ENCODE measurements at places on chromosomes 3 and 15.

GRCh38 chr15:47404877-47405276, 312.4 kb upstream of the SEMA6D start:
- DNase-seq: no peak

DNA sequence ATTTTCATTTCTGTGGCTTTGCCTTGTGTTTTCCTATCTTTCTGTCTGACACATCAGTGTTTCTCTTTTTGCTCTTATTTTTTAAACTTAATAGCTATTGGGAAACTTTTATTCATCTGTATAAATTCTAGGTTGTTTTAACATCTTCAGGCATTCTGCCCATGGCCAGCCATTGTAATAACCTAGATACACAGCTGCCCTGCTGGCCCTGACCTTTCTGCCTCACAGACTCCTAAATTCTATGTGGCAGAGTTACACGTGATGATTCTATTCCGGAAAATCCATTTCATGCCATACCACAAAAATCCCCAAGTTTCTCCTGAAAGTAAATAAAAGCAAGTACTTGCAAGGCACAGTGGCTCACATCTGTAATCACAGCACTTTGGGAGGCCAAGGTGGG, 150.1 kb downstream of the UACA start:
- DNase-seq: no peak

DNA sequence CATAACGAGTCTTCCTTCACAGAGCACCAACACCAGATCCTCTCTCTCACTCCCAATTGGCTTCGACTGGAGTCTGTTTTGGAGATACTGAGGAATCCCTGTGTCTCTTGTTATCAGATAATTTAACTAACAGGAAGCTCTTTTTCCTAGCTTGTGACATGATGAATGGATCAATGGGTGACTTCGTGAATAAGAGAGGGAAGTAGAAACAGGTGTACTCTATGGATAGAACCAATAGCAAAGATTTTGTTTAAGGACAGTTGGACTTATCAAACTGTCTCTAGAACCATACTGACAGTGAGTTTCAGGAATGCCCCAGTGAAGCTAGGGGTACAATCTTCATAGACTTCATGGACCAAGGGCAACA, 29.4 kb upstream of the KLHL6 start:
- DNase-seq: no peak

- DNase-seq: no peak
Observed at GRCh38 chr3:64612082-64612860, 75.5 kb downstream of the ADAMTS9 start.

DNA sequence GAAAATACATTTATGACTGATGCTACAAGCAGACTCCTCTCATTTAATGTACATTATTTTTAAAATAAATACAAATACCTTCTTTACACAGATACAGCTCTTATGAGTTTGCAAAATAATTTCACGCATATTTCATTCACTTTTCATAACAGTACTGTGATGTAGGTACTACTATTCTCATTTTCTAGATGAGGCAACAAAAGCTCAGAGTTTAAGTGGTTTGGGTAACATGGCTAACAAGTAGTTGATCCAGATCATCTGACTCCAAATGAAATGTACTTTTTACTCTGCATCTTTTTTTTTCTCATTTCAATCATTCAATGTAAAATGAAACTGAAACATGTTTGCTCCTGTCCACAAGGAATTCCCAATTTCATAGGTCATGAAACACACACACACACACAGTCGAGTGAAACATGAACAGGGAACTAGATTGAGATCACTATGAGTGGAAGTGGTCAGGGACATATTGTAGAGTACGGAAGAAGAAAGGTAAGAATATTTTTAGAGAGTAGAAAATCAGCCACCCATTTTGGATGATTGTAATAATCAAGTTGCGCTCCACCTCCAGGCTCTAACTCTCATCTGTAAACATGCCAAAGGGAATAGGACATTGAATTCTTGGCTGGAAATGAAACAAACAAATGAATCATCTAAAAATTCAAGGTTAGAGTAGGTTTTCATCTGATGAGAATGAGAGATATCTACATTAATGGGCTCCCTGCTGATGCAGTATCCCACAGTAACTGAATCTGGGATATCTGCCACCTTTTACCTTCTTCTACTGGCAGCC, 92.4 kb downstream of the CLDN1 start:
- no peak for DNase-seq

GRCh38 chr15:38854506-38854905, 289.9 kb upstream of the RASGRP1 start:
- no peak for DNase-seq

DNA sequence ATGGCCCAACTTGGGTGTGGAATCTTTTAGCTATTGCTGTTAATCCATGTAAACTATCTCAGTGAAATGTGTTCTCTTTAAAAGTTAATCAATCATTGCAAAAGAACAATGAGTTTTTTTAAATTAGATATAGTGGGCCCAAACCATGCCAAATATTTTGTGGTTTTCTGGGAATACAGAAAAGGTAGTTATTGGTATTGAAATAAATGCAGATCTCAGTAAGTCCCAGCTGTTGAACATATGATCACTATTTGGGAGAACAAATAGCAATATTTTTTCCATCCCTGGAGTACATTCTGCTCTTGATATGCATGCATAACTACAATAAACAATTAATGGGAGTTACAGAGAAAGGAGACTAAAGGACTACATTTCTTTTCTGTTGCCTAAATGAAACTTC, 36.0 kb upstream of the LEKR1 start:
- no peak for DNase-seq

DNA sequence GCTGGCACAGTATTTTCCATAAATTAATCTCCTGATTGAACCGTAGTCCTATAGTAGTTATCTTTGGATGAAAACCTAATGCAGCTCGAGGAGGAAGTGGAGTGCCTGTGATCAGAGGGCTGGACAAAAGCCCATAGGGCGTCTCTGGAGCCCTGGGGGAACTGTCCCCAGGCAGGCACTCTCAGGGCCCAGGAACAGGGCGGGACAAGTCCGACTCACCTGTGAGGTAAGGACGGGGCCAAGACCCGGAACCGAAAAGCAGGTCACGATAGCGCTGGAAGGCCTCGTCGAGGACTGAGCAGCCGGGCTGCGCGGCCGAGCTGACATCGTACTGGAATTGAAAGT, 341 bp downstream of the HEXA start:
- DNase-seq: no peak

- DNase-seq: peak; percentile 29
Observed at GRCh38 chr3:52339612-52340011, 23.5 kb downstream of the DNAH1 start.

DNA sequence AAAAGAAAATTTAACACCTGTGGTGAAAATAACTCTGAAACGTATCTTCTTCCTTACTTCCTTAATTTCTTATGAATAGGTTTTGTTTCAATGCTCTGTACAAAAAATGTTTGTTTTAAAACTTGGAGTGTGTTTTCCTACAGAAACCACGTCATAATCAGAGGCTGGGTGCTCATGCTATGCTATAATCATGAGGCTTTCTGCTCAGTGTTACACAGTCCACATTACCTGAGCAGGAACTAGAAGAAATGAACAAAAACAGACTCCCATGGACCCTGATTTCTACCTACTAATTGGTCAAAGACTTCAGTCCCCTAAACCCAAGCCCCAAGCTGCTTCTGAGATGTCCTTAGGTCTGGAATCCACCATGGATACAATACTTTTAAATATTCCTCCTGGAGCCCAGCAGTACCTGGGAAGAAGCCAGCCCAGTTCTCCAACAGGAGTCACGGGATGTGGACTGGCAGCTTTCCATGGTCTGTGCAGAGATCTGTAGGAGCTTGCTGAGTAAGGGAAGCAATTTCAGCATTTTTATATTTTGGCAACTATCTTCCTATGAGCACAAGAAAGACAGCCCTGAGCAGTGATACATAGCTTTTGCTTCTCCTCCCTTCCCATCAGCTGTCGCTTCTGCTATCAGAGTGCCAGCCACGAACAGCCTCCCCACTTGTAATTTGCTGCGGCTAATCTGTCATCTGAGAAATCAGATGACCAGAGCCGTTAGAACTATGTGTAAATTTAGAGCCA, 65.6 kb downstream of the WDR72 start:
- DNase-seq: no peak

DNA sequence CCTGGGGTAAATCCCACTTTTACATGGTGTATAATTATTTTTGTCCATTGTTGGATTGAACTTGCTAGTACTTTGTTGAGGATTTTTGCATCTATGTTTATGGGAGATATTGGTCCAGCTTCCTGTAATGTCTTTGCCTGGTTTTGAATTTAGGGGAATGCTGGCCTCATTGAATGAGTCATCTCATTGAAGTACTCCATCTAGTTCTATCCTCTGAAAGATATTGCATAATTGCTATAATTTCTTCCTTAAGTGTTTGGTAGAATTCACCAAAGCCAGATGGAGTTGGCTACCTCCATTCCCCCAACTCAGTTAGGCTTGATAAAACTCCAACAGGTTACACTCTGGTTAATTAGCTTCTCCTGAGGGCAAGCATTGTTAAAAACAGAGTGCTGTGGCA, 237.4 kb upstream of the TGFBR2 start:
- DNase-seq: no peak

GRCh38 chr3:127431066-127431465, 143.2 kb upstream of the PRR20G start:
- no peak for DNase-seq

DNA sequence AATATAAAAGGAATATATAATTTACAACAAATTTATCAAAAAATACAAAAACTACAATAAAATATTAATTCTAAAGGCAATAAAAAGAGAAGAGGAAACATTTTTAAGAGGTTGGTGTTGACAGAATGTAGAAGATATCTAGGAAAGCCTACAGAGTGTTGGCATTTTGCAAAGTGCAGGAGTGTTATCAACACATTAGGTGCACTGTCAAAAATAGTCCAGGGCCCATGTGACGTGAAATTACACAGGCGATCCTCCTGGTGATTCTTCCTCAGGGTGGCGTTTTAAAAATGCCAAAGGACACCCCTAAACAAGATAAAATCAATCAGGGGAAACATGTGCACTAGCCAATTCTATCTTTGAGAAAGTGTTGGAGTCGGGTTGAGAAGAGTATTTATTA, 222.7 kb downstream of the ARPP21 start:
- DNase-seq: no peak

- DNase-seq: no peak
Observed at GRCh38 chr3:99365979-99366378, 272.4 kb upstream of the COL8A1 start.

- no peak for DNase-seq
Observed at GRCh38 chr3:119401069-119401468, 62.3 kb downstream of the TMEM39A start.

- no peak for DNase-seq
Observed at GRCh38 chr15:79896131-79896633, 632 bp downstream of the MTHFS start.

DNA sequence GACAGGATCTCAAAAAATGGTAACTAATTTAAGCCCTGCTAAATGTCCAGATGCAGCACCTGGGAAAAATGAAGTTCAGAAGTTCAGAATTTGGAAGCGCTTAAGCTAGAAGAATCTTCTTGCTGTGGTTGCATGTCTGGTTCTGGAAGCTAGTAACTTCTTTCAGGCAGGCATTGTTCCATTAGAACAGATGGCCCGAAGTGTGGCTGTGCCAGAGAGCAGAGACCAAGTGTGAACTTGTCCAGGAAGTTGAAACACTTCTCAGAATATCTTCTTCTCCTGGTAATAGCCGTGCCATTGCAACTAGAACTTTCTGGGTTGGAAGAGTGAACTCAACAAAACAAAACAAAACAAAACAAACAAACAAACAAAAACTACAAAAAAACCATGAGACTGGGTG, 80.0 kb downstream of the MITF start:
- no peak for DNase-seq

DNA sequence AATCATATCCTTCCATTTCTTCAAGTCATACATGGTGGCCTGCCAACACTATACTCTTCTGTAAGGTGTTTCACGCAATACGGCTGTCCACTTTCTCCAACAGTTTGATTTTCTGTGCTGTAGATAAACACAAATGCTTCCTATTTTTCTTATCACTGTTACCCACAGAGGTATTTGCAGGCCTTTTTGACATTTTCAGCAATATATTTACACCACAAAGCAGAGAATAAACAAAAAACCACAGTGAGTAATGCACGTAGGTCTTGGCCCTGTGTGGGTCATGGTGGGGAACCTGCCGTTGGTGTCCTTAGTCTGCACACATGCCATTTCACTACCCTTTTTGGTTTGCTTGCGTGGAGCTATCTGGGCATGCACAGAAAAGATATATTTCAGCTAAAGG, 59.5 kb downstream of the LRRC28 start:
- no peak for DNase-seq

- no peak for DNase-seq
Observed at GRCh38 chr3:155675094-155675493, 69.8 kb downstream of the PLCH1 start.

GRCh38 chr15:74239051-74239705, 3.1 kb downstream of the CCDC33 start:
- no peak for DNase-seq

GRCh38 chr3:157077565-157077991, 82.4 kb downstream of the CCNL1 start:
- DNase-seq: no peak

- no peak for DNase-seq
Observed at GRCh38 chr3:188789251-188789650, 382.5 kb upstream of the TPRG1 start.

- DNase-seq: no peak
Observed at GRCh38 chr3:47888986-47889757, 86.2 kb downstream of the DHX30 start.

DNA sequence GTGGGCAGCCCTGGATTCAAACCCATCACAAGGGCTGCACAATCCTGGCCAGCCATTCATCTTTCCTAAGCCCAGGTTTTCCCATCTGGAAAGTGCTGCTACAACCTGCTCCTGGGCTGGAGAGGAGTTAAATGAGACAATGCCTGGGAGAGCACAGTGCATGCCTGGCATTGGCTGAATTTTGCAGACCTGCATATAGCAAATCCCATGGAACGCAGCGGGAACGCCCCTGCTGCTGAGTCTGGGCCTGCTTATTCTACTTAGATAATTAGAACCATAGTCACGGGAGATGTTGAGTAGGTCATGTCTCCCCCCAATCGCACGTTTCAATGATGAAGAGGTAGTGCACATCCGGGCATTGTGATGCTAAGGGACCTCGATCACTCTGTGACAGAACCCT, 46.6 kb downstream of the ABTB1 start:
- DNase-seq: no peak

GRCh38 chr3:57923752-57924151, 84.5 kb upstream of the FLNB start:
- DNase-seq: no peak

All from activated gamma-delta T cell treated with anti-CD3 and anti-CD28 coated beads, Interleukin-2, amount 50 U/mL, for 16 hours (primary cell).